ENCODE measurements at places on chromosomes 5 and 9. TPM values are rescaled to one million over a fixed set of nuclear protein-coding genes. Genes with fewer than 3 reads are reported as not detected.

DNA sequence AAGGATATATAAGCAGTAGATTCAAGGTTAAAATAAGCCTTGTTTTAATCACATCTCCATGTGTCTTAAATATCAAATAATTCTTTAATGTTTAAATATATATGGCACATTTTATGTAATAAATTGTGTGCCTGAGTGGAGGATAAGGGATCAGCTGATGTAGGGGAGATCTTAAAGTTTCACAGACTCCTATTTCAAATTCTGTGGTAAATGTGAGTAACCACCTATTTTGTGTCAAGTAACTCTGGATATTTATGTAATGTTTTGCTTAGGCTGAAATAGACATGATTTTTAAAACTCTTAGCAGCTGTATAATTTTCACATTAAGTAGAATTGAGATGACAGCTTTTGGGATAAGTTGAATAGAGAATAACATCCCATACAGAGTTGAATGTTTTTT lies 41.3 kb upstream of the ITGA2 start:
- DNase-seq = no peak

DNA sequence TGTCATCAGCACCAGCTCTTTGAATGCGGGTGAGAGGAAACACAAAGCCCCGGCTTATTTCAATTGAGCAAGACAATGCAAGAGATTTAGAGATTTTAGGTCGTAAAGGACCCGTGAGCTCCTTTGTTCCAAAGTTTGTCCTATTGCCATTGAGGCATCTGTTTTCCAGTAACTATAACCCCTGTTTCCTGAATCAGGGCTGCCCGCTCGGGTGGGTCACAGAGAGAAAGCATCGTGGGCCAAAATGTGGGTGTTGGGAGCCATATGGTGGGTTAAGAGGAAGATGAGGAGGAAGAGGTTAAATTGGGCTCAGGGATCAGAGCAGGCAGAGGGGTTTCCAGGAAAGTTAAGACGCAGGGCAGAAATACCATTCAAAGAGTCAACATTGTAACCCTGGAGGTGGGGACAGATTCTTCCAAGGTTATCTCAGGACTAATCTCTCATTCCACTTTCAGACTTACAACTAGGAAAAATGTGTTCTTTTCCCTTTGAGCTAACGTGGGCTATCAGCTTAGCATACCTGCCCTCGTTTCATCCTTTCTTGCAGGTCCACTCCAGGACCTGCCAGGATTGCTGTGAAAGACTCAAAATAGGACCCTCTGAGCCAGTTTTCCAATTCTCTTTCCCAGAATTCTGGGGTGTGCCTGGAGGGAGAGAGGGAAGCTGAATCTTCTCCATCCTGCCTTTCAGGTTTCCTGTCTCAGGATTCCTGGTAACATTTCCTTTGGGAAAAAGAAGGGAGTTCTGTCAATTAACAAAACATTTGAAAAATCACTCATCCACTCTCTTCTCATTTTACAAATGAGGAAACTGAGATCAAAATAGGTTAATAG lies 95.5 kb upstream of the TAF11L2 start:
- no peak for DNase-seq

- no peak for DNase-seq
Measured at GRCh38 chr5:140168371-140168770, 6.6 kb upstream of the CYSTM1 start.

DNA sequence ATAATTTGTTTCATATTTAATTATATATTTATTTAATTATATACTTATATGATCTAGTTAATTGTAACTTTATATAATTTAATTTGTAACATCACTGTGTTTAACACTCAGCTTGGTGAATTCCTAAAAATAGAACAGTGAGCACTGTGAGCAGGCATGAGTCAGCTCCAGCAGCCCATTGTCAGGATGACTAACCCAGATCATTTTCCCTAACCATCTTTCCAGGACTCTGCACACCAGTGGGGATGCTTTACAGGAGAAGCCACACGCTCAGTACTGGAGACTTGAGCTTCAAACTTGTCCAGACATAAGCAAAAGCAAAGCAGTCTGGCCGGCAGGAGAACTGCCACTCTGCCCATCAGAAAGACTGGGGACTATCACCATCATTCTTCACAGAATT lies 446.2 kb upstream of the TRPC7 start:
- no peak for DNase-seq

GRCh38 chr5:149849966-149850910 lies 94.4 kb downstream of the PDE6A start:
- no peak for DNase-seq

- DNase-seq = no peak
Measured at GRCh38 chr5:151448038-151448985, 909 bp downstream of the SLC36A1 start.

DNA sequence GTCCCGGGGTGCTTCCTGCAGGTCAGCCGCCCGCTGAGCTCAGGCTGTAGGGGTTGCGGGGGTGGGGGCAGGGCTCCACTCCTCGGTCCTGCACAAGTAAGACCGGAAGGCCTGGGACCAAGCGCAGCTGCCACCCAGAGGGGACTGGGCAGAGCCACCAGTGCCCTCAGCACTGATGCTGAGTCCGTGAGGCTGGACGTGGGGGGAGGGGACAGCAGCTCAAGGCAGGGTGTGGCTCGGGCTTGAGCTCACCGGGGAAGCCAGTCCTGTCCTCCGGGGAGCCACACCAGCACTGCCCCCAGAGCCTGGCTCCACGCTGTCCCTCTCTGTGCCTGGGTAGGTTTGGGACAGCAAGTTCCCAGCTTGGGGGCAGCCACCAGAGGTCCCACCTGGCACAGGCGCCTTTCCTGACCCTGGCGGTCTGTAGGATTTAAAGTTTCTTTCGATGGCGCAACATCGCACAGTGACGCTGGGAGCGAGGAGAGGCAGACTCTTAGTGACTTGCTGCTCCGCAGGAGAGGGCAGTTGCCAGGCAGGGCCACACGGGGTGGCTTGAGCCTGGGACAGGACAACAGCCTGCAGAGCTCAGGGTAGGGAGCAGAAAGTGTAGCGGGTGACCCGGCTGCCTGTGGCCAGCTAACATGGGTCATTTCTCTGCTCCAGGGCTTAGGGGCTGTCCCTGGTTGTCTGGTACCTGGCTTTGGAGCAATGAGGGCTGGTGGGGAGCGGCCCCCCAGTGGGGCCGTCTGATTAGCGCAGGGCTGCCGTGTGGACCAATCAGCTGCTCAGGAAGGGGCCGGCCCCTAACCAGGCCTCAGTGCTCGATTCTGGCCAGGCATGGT lies 5.7 kb downstream of the LCN1 start:
- DNase-seq = no peak

The FOXD4L5 gene
- 0.79 TPM for total RNA-seq

The ELAVL2 gene
- not detected for total RNA-seq

The ALDH1A1 gene
- not detected for total RNA-seq

- no peak for DNase-seq
Measured at GRCh38 chr5:89315286-89316100, 432.5 kb upstream of the MEF2C start.

The GABRA1 gene
- not detected for total RNA-seq

The IFNA2 gene
- total RNA-seq = not detected

The PHYKPL gene
- total RNA-seq = 275 TPM

GRCh38 chr9:87551772-87552217 lies 54.1 kb downstream of the DAPK1 start:
- DNase-seq = no peak

DNA sequence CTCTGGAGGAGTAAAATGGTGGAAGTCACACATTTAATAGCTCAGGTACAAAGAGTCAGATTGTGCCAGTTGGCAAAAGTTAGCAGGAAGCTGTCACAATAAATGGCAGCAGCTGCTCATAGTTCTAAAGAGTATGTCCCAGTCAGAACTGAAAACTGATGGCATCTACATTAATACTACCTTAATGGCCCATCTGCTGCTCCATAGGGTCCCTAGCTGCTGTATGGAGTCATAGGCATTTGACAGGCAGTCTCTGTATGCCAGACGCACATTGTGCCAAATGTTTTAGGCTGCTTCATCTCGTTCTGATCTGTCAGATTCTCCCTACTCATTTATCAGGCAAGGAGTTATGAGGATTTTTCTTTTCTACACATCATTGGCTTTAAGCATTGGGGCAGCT lies 515.8 kb upstream of the ARRDC3 start:
- no peak for DNase-seq

The LIFR gene
- total RNA-seq = not detected

The ARL14EPL gene
- not detected for total RNA-seq

DNA sequence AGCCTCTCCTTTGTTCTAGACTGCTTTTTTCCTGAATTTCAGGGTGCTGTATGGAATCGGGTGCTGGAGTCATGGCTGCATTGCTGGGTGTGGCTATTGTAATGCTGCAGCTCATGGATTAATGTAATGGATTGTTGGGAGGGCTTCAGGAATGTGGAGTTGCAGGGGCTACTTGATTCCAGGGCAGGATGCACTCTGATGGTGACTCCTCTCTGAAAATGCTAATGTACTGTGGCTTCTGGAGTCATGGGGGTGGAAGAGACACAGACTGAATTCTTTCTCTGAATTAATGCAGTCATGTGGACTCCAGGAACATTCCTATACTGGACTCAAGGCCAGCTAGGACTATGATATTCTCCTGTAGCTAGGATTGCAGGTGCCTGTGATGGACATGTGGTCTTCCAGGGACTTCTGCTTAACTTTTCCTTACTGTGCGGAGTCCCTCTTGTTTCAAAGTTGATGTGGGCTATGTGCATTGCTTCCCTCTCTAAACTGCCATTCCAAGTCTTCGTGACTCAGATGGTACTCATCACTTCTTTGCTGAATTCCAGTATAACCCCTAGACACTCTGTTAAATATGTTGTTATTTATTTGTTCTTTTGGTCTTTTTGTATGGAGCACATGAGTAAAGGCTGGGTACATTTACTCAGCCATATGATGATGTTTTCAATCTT lies 396.2 kb downstream of the KCTD16 start:
- no peak for DNase-seq

DNA sequence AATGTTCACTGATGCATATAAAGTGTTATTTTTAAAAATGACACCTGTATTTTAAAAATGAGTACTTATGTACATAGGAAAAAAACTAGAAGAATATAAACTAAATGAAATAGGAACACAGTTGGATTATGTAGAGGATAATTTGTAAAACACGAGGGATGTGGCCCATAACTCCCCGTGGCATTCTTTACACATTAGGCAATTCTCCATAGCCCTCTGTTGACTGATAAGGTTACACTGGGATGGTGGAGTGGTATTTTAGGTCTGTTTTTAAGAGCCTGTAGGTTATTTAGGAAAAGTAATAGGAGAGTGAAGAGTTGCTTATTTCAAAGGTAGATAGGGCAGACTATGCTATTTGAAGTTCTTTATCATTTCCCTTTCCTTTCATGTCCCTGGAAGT lies 1.8 kb downstream of the CAVIN4 start:
- no peak for DNase-seq

- no peak for DNase-seq
Measured at GRCh38 chr5:126718236-126718868, 58.6 kb upstream of the LMNB1 start.

- DNase-seq = no peak
Measured at GRCh38 chr9:81636255-81636599, 53.1 kb downstream of the TLE1 start.

The ANKRD34B gene
- total RNA-seq = not detected

DNA sequence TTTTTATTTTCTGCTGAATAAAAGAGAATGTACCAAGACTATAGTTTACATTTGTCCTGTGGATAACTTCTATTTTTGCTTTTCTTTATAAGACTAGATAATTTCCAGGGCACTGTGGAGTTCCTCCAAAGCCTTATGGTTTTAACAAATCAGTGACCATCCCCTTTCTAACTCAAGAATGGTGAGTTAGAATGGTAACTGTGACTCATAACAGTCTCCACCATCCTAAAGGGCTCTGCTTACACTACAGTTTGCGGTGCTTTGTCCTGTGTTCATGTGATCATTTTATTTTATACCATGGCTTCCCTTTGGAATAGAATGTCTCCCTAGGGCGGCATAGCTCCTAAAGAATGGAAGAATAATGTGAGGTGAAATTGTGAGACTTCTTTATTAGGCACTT lies 30.2 kb downstream of the WDR36 start:
- DNase-seq = no peak

DNA sequence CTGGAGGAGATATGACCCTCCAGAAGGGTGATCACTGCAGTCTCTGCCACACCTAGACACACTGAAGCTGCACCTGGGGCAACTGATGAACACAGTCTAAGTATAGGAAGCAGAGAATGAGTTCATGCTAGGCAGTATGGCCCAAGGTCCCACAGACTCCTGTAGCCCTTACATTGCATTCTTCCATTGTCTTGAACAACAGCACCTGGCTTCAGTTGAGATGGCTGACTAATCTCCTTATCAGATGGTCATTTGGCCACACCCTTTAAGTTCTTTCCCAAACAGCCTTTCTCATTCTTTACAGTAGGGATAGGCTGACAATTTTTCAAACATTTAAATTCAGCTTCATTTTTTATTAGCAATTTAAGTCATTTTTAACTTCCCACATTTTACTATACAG lies 23.1 kb downstream of the CENPK start:
- DNase-seq = no peak

DNA sequence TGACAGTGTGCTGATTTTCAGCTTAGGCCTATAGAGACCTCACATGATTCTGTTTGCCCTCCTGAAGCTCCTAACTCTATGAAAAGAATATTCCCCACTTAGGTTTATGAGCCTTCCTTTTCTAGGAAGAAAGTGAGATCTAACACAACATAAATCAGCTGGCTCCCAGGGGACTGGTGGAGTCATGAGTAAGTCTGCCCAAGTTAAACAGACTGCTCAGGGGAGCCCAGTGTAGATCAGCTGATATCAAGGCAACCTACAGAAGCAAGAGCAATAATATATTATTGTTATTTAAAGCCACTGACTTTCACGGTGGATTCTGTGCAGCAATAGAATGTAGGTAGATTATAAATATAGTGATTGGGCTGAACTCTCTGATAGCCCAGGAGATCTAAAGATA lies 1978.6 kb upstream of the CDH6 start:
- no peak for DNase-seq

Measured in B cell (primary cell).